Endothelial cell (in vitro differentiated cells): ENCODE measurements at places on chromosomes 4 and X. TPM values are rescaled to one million over a fixed set of nuclear protein-coding genes. Genes with fewer than 3 reads are reported as not detected.

- no peak for DNase-seq
- H3K36me3 ChIP-seq = no peaks in the 10 kb centered on the region
- no peaks in the 10 kb centered on the region for H3K4me1 ChIP-seq
- no peak overlapping the region for H3K4me3 ChIP-seq
Measured at GRCh38 chrX:115494161-115494560, 66.8 kb upstream of the PLS3 start.

Gene KIAA1210
- not detected for total RNA-seq

GRCh38 chr4:141810038-141810711 is 173.8 kb downstream of the IL15 start:
- H3K27ac ChIP-seq = no peak overlapping the region
- H3K4me3 ChIP-seq = no peak overlapping the region
- H3K4me1 ChIP-seq = no peaks in the 10 kb centered on the region
- H3K36me3 ChIP-seq = no peaks in the 10 kb centered on the region

Gene CXCL8
- total RNA-seq = not detected

- no peaks in the 10 kb centered on the region for H3K27me3 ChIP-seq
- H3K27ac ChIP-seq = peak overlapping the region; percentile 21
Measured at GRCh38 chrX:23952984-23953907, 45.4 kb downstream of the CXorf58 start.

GRCh38 chr4:186882293-186882692 is 158.6 kb upstream of the FAT1 start:
- H3K36me3 ChIP-seq = no peaks in the 10 kb centered on the region
- H3K27me3 ChIP-seq = no peaks in the 10 kb centered on the region
- H3K4me1 ChIP-seq = no peaks in the 10 kb centered on the region
- H3K4me3 ChIP-seq = no peak overlapping the region

GRCh38 chrX:86021652-86022289 is 25.6 kb downstream of the CHM start:
- H3K27me3 ChIP-seq = no peaks in the 10 kb centered on the region
- no peak overlapping the region for H3K27ac ChIP-seq
- H3K4me1 ChIP-seq = peaks cover 6% of the 10 kb centered on the region
- DNase-seq = no peak
- H3K36me3 ChIP-seq = no peaks in the 10 kb centered on the region

Gene USP17L21
- not detected for total RNA-seq

Gene MAGEE2
- total RNA-seq = not detected

Gene SPIN2A
- total RNA-seq = 1.6 TPM
